ENCODE measurements at places on chromosomes 11 and 22.
A peak's percentile ranks its signal among the peaks of the same experiment; 100 is the strongest.

- no peak for DNase-seq
Observed at GRCh38 chr22:23410411-23410810, 169.7 kb downstream of the IGLL1 start.

GRCh38 chr11:114472661-114473060 lies 33.4 kb downstream of the REXO2 start:
- DNase-seq, result no peak

- DNase-seq, result no peak
Observed at GRCh38 chr11:123584737-123585136, 69.7 kb downstream of the SCN3B start.

DNA sequence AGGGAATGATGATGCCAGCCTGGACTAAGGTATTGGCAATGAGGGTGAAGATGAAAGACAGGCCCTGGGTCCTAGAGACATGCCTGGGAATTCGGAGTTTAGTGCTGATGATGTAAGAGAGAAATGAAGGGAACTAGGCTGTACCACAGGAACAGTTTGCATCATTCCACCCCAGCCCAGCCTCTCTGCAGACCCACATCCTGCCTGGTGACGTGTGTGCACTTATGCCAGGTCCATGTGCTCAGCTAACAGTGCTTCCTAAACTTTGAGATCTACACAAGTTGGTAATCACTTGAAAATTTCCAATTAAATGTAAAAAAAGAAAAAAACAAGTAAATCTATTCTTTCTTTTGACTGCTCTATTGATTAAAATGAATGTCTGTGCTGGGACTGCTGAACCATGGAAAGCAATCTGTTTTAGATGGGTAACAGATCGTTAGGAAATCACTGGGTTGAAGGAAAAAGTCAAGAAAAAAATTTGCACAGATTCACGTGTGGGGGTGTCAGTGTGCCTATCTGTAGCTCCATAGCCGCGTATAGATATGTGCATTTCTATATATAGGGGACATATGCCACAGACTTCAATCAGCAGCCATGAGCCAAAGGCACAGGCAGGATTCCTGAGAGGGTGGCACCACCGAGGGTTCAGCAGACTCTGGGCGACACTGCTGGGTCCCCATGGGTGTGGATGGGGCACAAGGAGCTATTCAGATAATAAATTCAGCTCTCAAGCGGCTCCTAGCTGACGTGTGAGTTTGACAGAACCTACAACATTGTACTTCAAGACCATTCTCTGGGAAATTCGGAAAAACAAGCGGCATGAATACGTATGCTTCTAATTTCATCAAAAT lies 131.1 kb upstream of the OPCML start:
- DNase-seq, result no peak

- no peak for DNase-seq
Observed at GRCh38 chr22:17064498-17065100, 20.2 kb upstream of the IL17RA start.

DNA sequence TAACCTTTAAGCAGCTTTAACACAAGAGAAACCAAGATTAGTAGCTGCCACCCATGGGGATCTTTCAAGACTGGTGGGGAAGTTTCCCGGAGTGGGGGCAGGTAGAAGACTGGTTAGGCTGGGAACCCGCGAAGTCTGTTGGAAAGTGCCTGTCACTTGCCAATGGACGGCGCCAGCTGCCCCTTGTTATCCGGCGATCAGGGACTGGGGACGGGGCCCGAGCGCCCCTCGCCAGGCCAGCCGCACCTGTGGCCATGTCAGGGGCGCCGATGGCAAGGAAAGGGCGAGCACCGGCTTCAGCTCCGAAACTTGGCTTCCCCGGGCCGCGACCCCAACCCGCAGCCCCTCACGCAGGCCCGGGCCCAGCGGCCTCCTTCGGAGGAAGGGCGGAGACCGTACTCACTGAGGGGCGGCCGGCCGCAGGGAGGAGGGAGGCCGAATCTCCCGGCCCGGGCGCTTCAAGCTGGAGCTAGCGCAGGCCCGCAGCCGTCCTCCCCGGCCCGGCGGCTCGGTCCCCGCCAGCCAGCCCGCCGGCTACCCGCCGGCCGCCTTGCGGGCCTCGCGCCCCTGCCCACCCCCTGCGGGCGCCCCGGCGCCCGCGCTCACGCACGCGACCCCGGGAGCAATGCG lies 539 bp downstream of the EIF4ENIF1 start:
- DNase-seq, result peak; percentile 8

GRCh38 chr22:27482402-27482801 lies 319.2 kb downstream of the MN1 start:
- no peak for DNase-seq

DNA sequence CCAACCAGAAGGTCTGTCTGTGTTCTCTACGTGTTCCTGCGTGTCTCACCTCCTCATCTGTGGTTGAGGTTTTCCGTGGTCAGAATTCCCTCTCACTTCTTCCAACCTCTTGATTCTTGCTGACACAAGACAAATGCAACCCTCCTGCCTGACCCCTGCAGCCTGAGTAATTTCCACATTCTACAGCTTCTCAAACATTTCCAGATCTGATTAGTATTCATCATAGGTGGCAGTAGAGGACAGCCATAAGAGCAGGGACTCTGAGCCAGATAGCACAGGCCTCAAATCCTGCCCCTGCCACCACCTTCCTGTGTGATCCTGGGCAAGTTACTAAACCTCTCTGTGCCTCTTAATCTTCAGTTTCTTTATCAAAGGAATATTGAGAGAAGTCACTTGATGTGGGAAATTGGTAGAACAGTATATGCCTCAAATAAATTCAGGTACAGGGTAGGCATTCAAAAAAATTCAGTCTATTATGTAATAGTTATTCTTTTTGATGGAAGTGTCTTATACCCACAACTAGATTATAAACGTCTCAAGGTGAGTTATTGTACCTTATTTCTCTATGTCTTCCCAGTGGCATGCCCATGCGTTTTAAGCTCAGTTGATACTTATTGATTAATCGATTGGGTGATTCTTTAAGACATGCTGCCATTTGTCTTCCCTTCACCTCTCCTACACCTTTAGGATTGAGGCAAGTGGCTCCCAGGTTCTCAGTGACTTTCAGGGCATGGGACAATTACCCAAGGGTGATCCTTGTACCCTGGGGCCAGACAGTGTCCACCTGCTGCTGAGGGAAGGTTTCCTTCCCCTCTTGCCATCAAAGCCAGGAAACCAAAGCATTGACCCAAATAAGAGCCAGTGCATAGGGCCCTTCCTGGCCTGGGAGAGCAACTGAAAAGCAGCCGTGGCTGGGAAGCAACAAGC lies 19.6 kb downstream of the POU2AF1 start:
- DNase-seq, result no peak

DNA sequence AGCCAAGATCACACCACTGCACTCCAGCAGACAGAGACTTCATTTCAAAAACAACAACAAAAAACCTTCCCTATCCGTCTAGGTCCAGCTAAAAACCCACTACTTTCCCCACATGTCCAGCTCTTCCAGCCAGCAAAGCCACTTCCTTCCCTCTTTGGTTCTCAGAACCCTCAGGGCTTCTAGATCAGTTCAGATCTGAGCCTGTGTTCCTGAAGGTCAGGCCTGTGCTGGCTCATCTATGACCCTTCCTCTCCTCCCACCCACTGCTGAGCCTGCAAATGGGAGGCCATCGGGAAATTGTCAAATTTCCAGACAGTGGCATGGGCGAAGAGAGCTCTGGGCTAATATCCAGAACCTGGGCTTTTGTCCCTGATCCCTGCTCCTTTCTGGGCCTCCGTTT lies 37.8 kb downstream of the SLCO2B1 start:
- DNase-seq, result no peak

DNA sequence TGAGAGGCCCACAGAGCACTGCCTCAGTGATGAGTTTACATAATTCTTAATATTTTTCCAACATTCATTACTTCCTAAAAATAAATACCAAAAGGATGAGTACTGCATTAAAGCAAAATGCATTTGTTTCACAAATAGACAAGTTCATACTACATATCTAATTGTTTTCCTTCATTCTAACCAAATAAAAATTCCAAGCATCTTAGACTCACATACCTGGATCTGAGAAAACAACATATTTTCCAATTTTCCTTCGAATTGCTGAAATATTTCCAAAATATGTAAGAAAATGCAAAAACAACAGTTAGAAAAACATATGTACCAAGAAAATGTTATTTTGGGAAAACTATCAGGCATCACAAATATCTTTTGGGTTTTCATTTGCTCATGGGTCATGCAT lies 127.9 kb upstream of the CEP126 start:
- DNase-seq, result no peak

- DNase-seq, result peak; percentile 83
Observed at GRCh38 chr11:61061081-61061826, 41.0 kb upstream of the CD5 start.

- no peak for DNase-seq
Observed at GRCh38 chr11:128827191-128827893, 39.8 kb downstream of the KCNJ1 start.

DNA sequence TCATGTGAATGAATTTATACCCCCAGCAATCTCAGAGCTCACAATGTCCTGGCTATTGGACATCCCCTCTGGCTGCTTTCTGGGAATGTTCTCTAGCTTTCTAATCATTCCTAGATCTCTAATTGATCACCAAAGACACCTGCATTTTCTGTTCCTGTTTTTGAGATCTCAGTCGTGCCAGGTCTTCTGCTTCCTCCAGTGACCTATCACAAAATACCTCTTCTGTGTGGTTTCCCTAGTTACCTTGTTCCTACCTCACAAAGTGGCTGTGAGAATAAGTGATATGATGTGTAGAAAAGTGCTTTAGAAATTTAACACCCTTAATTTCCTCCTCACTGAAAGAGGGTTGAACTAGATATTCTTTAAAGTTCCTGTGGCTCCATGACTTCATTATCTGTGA lies 92.2 kb downstream of the LUZP2 start:
- DNase-seq, result no peak

GRCh38 chr22:38485783-38486182 lies 17.9 kb downstream of the KDELR3 start:
- DNase-seq, result no peak

GRCh38 chr11:76026281-76026680 lies 180.0 kb downstream of the WNT11 start:
- no peak for DNase-seq

DNA sequence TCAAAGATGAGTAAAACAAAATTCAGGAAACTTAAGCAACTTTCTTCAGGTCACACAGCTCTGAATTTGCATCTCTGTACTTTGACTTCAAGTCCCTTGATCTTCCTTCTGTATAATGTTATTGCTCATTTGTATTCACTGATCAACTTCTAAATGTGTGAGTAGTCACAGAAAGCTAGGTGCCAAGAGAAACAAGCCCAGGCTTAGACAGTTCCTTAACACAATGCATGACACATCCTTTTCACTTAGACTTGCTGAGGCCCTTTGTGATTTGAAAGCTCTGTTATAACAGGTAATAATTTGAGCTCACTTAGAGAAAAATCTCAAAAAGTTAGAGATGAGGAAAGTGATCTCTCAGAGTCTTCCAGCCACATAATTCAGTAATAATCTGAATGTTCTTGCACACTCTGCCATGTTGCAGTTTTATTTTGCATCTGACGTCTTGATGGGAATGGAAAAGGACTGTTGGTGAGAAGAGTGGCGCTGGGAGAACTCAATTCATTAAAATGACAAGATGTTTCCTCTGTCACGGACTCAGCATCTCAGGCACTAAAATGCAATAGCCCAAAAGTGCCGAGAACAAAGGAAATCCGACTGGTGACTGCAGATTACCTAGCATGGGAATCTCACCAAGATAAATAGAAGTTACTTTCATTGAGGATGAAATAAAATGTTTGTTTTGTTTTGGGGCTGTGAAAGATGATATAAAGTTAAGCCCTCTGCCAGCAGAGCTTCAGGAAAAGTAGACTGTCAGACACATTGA lies 665.3 kb downstream of the OPCML start:
- DNase-seq, result no peak

GRCh38 chr22:50704510-50705218 lies 32.0 kb downstream of the SHANK3 start:
- DNase-seq, result no peak

GRCh38 chr11:35951680-35952079 lies 7.8 kb downstream of the LDLRAD3 start:
- DNase-seq, result no peak

DNA sequence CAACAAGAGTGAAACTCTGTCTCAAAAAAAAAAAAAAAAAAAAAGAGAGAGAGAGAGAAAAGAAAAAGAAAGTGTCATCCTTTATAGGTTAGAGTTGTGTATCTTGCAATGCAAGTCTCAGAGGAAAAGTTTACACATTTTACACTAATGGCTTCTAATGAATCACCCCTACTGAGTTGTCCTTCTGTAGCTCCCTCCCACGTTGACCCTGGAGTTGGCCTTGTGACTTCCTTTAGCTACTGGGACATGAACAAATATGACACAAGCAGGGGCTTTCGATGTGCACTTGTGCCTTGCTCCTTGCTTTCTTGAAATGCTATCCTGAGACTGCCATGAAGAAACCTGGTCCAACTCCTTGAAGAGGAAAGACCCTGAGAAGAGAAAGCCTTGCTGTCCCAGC lies 2.4 kb upstream of the SMCO4 start:
- no peak for DNase-seq

DNA sequence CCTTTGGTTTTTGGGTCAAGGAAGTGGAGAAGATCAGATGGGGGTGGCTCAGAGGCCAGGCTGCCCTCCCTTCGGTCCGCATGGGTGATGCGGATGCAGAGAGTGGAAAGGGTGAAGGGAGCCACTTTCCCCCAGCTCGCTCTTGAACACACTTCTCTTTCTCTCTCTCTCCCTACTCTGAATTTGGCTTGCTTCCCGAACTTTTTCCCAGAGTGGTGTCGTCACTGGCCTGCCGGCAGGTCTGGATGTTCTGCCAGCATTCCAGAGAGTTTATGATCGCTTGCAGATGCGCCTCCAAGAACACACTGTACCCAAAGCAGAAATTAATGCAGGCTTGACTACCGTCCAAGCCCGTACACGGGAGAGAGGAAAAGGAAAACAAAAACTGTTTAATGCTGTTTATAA lies 103.2 kb downstream of the ZBTB16 start:
- DNase-seq, result no peak
